Activated naive CD8-positive, alpha-beta T cell treated with anti-CD3 and anti-CD28 coated beads, Interleukin-2, amount 50 U/mL, for 16 hours (primary cell): ENCODE measurements at places on chromosomes 5 and 9.

DNA sequence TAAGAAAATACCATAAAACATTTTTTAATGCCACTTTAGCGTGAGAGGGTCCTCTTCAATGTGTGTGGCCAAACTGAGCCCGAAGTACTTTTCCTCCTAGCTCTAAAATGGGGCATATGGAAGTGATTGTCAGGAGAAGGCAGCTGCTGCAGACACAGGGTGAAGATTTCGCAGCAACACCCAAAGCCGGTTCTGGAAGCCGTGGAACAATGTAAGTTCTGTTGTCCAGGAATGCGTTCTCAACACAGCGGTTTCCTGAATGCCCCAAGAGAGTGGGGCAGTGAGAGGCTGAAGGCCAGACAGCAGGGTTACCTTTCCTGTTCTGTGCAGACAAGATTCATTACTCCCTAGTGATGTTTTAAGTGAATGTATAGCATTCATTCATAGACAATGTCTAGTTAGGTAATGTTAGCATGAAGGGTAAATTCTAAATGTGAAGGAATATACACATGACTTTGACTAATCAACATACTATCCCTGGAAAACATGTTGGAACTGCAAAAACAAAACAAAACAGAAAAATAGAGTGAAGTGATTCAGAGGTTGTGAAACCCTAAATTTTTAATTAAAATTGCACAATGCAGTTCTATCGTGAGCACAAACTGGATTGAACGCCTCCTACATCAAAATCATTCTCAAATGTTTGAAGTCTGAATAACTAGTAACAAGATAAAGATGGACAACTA is 197.0 kb upstream of the SEMA6A start:
- no peak for DNase-seq

- DNase-seq = no peak
Measured at GRCh38 chr9:120933310-120934055, 6.9 kb upstream of the TRAF1 start.

GRCh38 chr9:94714494-94714893 is 12.0 kb upstream of the AOPEP start:
- no peak for DNase-seq

GRCh38 chr5:124337996-124338395 is 408.4 kb downstream of the ZNF608 start:
- no peak for DNase-seq

DNA sequence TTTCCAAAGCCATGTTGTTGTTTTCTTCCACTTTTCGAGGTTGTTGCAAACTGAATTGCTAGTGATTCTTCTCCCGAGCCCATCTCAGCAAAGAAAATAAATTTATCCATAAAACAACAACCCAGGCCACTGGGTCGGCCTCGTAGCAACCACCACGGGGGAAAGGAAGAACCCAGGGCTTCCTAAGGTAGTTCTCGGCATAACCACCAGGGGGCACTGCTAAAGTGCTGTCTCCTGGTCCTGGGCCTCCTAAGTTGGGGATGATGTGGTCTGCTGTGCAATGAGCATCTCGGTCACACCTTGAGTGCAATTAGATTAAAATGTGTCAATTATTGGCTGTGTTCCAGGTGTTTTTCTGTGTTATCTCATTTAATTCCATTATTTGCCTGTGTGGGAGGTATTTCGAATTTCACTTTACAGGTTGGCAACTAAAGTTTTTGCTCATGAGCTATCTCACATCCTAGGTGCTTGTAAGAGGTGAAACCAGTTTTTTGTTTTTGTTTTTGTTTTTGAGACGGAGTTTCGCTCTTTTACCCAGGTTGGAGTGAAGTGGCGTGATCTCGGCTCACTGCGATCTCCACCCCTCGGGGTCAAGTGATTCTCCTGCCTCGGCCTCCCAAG is 102.8 kb upstream of the DAP start:
- DNase-seq = peak; percentile 13

GRCh38 chr9:130114741-130115140 is 57.5 kb upstream of the NCS1 start:
- DNase-seq = no peak

DNA sequence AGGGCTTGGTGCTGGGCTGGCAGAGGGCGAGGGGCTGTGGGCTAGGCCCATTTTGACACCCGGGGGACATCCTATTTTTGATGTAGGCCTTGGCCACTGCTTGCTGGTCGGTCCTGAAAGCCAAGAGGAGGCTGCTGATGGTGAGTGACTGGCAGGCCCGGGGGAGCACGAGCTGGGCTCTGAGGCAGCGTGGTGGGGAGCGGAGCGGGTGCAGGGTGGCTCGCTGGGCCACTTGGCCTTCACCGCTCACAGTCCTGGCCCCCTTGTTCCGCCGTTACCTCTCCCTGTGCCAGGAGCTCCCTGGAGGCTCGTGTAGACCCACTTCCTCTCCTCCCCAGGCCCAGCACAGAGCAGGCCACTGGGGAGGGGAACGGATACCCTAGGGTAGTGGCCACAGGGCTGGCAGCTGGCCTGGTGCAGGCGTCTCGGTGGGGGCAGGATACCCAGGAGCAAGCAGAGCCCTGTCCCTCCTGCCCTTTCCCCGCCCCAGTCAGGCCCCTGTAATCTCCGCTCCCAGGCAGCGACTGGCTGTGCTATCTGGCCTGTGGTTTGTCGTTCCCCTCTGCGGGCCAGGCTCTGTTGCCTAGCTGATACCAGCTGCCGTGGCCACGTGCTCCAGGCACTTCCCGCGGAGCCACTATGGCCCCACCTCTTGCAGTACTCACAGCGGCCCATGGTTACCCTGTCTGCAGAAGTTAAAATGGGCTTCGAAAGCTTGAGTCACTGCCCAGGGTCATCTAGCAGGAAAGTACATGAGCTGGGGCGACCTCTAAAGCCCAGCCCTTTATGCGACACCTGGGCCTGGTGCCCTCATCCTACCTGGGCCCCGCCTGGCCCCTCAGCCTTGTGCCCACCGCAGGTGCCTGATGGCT is 11.7 kb upstream of the DOLPP1 start:
- peak; percentile 31 for DNase-seq
